ENCODE measurements at places on chromosomes 13 and 19. TPM values are rescaled to one million over a fixed set of nuclear protein-coding genes. Genes with fewer than 3 reads are reported as not detected.

REEP6 gene
- 6.3 TPM for total RNA-seq

ZNF772 gene
- total RNA-seq, result 14.9 TPM

LGALS14 gene
- total RNA-seq, result not detected

FAM124A gene
- total RNA-seq, result 0.22 TPM

NCAN gene
- not detected for total RNA-seq

ZNRF4 gene
- not detected for total RNA-seq

UPK1A gene
- not detected for total RNA-seq

PLPP2 gene
- total RNA-seq, result 32.6 TPM

SYT5 gene
- not detected for total RNA-seq

NXNL1 gene
- not detected for total RNA-seq

LRG1 gene
- 0.64 TPM for total RNA-seq

ZNF77 gene
- total RNA-seq, result 7.6 TPM

IGFL2 gene
- total RNA-seq, result not detected

KLF12 gene
- 5.9 TPM for total RNA-seq

OR10H4 gene
- total RNA-seq, result not detected

RYR1 gene
- total RNA-seq, result not detected

SULT2A1 gene
- not detected for total RNA-seq

CELF5 gene
- not detected for total RNA-seq

TLE6 gene
- total RNA-seq, result 2.8 TPM

ZNF627 gene
- 22.6 TPM for total RNA-seq

CD37 gene
- not detected for total RNA-seq

NCR1 gene
- total RNA-seq, result not detected

ZNF729 gene
- total RNA-seq, result not detected

PNMA8B gene
- total RNA-seq, result not detected

DNA sequence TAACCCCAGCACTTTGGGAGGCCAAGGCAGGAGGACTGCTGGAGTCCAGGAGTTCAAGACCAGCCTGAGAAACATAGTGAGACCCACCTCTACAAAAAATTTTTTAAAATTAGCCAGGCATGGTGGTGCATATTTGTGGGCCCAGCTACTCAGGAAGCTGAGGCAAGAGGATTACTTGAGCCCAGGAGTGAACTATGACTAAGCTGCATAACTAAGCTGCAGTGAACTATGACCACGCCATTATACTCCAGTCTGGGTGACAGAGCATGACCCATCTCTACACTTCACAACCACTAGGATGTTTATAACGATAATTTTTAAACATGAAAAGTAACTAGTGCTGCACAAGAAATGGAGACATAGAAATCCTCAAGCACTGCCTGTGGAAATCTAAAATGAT is 352.7 kb upstream of the SGCG start:
- DNase-seq, result peak; percentile 44

DNA sequence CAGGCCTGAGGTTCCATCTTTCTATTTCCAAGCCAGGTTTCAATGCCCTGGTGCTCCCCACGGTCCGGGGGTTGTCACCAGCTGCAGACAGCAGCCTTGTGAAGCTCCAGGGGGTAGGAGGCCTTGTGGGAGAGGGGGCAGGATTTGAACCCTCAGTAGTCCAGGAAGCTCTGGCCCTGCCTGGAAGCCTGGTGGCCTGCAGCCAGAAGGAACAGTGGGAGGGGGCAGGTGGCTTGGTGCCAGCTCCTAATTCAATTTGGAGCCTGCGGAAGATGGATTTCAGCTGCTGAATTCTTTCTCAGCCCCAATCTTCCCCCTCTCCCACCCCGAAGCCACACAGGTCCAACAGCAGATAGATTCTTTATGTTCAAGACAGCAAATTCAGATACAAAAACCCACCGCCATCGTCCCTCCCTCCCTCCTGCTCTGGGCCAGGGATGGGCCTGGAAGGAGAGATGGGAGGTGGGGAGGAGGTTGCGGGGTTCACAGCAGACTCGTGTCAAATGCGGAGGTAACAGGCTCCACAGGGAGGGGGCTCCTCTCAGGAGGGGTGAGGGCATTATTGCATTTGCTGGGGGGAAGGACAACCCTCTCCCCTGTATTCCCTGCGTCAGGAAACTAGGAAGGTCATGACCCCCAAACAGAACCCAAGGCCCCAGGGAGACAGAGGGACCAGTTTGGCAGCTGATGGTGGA is 2.4 kb upstream of the PTGER1 start:
- no peak for DNase-seq

GRCh38 chr13:35882722-35883497 is 248.3 kb downstream of the DCLK1 start:
- peak; percentile 51 for DNase-seq

DNA sequence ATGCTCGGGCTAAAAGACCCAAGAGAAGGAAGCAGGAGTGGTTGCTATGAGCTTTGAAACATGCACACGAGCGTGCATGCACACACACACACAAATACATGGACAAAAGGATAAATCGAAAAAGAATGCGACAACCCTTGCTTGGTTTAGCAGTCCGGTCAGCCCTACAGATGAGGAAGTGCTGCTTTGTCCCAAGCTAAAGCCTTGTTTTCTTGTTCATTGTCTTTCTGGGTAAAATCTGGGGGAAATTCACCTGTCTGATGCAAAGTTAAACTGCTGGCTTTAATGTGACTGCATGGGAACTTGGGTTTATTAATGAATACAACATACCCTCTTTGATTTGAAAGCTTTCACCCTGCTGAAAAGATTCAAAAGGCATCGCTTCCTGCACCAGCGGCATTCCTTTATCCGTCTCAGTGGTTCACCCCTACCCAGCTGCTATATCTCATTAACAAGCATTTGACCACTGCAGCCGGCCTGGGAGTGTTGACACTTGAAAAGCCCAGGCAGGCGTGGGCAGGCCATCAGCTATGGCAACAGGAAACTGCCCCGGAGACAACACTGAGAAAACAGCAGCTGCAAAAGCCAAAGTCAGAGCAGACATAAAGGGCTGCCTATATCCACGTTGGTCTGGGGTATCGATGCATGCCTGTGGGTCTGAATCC is 301.7 kb downstream of the NDFIP2 start:
- peak; percentile 54 for DNase-seq

DNA sequence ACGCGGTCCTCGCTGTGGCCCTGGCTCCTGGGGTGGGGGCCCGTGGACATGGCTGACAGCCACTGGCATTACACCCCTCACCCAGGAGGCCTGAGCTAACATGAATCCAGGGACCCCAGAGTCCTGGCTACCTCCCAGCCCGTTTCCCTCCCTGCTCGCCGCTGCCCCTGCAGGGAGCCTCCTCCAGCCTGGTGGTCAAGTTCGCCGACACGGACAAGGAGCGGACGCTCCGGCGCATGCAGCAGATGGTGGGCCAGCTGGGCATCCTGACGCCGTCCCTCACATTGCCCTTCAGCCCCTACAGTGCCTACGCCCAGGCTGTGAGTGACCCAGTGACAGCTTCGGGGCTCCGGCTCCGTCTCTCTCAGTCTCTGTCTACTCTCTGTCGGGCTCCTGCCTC is 56.6 kb downstream of the CELF5 start:
- no peak for DNase-seq

DNA sequence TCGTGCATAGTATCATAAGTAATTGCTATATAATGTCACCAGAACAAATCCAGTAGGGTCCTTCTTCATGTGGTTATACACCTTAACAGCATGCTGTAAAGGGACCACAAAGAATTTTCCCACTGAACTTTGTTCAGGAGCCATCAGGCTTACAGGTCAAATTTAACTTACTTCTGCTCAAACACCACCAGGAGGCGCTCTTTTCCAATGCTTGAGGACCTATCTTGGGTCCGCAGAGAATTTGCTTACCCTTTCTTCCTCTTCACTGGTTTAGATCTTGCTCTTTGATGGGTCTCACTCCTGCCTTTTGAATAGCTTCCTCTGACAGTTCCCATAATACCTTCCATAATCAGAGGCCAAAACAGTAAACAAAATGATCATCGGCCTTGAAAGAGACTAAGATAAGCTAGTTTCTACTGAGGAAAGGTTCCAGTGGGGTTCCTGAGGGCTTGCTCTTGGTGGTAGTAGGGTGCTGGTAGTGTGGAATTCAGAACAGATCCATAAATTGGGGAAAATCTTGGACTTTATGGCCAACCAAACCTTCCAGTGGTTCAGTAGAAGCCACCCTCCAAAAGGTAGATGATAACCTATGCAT is 37.4 kb downstream of the SCGB2B2 start:
- peak; percentile 64 for DNase-seq

- no peak for DNase-seq
Observed at GRCh38 chr19:10575011-10575716, 6.4 kb upstream of the CDKN2D start.

GRCh38 chr13:22064854-22065620 is 394.2 kb downstream of the FGF9 start:
- DNase-seq, result no peak

DNA sequence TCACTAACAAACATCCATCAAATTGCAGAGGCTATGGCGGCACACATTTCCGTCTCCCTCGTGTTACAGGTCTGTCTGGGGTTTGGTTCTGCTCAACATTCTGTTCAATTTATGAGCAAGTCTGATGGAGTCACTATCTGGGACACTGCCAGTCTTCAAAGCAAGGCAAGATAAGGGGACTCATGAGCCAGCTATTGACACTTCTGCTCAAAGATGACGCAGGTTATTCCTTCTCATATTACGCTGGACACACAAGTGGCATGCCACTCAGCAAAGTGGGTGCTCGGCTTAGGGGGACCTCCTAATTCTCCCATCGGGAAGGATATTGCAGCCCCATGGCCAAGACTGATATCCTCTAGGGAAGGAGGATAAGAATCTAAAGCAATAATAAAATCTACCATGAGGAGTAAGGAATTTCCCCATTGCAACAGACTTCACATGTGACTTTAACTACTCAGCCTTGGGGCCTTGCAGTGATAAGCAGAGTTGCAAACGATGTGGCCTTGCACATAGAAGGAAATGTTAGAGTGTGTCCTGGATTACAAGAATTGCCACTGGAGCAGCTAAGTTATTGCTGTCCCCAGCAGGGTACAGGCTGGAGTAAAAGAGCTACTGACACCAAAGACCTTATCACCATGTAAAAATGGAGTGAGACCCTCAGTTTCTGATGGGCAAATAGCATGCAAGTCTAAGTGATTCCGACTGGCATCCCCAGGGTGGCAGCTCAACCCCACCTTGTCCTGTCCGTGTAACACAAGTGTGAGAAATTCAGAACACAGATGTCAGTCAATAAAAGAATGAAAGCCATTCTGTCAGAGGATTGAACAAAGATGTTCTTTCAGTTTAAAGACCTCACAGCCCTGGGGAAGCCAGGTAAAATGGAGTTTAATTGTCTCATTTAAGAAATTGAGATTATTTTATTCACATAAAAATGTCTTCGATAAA is 306.1 kb downstream of the IRS2 start:
- no peak for DNase-seq

- DNase-seq, result no peak
Observed at GRCh38 chr19:1470305-1471009, 8.6 kb downstream of the C19orf25 start.

DNA sequence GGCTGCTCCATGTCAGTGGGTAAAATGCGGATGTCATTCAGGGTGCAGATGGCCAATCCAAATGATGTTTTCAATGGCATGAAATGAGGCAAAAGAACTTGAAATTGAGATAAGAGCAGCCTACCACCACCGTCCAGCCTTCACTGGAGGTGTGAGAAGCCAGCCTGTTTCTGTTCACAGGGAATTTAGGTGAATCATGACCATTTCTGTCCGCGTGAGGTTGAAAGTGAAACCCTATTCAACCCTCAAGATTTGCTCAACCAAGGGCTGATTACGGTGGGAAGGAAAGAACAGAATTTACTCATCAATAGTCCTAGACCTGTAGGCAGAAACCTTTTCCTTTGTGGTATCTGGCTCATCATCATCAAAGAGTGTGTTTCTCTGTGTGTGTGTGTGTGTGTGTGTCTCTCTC is 370.7 kb downstream of the COG6 start:
- peak; percentile 50 for DNase-seq

DNA sequence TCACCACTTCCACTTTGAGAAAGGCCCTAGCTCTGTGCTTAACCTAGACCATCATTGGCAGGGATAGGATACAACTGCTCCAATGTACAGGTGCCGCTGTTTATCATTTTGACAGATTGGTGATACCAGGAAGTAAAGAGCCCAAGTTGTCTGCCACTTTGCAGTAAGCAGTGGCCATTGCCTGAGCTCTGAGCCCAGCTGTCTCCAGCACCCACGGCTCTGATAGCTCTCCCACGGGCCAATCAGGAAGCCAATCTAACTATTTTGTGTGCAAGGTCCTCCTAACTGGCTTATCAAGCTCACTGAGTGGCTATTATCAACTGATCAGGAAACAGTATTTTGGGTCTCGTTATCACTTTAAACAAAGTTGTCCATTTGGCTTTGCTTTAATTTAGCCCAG is 181.1 kb downstream of the DCT start:
- DNase-seq, result no peak

GRCh38 chr13:65592731-65593130 is 1637.4 kb downstream of the PCDH9 start:
- no peak for DNase-seq

- DNase-seq, result no peak
Observed at GRCh38 chr13:61179741-61180140, 235.9 kb downstream of the PCDH20 start.

GRCh38 chr13:111908361-111908760 is 158.6 kb upstream of the SOX1 start:
- no peak for DNase-seq

- DNase-seq, result no peak
Observed at GRCh38 chr19:35388277-35389054, 17.6 kb downstream of the GPR42 start.

DNA sequence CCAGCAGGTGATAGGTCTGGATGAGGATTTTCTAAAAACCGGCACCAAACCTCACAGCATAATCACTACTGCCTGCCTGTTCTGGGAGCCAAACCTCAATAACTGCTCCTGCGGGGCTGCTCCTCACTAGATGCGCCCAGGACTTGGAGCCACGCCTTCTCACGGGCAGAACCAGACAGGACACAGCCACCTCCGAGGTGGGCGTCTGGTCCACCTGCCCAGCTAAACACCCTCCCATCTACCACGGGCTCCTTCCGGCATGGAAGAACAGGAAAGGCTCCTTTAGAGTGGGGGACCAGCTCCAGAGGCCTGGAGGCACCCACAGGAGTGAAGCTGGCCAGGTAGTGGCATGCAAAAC is 73.5 kb downstream of the PEPD start:
- no peak for DNase-seq
